ENCODE measurements at places on chromosomes 1 and 21. TPM values are rescaled to one million over a fixed set of nuclear protein-coding genes. Genes with fewer than 3 reads are reported as not detected.

The ZBTB8A gene
- total RNA-seq: 12.0 TPM

The S100B gene
- not detected for total RNA-seq

The LCE3D gene
- total RNA-seq: not detected

The RGS16 gene
- 37.2 TPM for total RNA-seq

The SUSD4 gene
- total RNA-seq: 0.47 TPM

The ERG gene
- not detected for total RNA-seq

The FCRL5 gene
- total RNA-seq: not detected

The CD101 gene
- total RNA-seq: 3.2 TPM

The CNR2 gene
- total RNA-seq: not detected

The INSRR gene
- 6.9 TPM for total RNA-seq

The GRHL3 gene
- 0.37 TPM for total RNA-seq

The G0S2 gene
- total RNA-seq: 2.5 TPM

The CENPF gene
- 29.3 TPM for total RNA-seq

The ATXN7L2 gene
- total RNA-seq: 54.9 TPM

All from glutamatergic neuron (in vitro differentiated cells).